ENCODE measurements at places on chromosomes 6 and 20.

- no peak for DNase-seq
These were observed 67.4 kb downstream of the GMPR start for GRCh38 chr6:16305788-16306187.

DNA sequence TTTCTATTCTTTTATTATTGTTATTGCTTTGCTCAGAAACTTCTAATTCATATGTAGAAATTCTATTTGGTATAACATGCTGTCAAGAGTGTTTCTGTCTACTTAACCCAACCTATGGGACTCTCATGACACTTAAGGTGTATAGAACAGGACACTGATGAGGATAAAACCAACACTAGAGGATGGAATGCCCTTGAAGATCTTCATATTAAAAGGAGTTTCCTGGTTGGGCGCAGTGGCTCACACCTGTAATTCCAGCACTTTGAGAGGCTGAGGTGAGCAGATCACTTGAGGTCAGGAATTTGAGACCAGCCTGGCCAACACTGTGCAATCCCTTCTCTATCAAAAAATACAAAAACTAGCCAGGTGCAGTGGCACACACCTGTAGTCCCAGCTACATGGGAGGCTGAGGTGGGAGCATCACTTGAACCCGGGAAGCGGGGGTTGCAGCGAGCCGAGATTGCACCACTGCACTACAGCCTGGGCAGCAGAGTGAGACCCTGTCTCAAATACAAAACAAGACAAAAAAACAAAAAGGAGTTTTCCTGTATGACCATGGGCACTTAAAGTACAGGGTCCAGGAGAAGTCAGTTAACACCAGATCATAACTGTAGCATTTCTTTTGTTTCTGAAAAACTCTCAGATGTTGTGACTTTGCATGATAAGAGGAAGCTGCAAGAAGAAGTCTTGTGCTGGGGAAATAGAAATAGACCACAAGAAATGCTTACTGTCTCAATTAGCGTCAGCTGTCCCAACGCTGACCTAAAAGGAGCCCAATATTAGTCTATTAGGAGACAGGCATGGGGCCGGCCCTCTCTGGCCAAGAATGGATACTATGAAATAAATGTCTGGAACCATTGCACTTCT, 38.9 kb upstream of the CD2AP start:
- no peak for DNase-seq

DNA sequence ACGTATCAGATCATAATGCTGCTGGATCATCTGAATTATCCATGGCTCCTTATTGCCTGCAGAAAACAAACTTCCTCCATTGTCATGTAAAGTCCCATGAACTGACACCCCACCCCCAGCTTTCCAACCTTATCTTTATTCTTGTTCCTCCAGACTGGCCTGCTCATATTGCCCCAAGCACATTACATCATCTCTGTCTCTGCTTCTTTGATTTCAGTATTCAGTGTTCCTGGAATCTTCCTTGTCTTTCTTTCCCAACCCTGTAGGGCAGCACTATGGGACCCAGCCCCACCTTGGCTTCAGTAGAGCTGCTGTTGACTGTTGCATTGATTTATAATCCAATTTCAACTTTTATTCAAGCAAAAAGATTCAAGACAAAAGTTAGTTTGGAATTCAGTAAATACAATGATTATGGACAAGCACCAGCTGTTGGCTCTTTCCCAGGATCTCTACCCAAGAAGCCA, 187.5 kb upstream of the ECI2 start:
- DNase-seq: no peak

GRCh38 chr6:52328729-52329128, 33.2 kb upstream of the PAQR8 start:
- DNase-seq: no peak

DNA sequence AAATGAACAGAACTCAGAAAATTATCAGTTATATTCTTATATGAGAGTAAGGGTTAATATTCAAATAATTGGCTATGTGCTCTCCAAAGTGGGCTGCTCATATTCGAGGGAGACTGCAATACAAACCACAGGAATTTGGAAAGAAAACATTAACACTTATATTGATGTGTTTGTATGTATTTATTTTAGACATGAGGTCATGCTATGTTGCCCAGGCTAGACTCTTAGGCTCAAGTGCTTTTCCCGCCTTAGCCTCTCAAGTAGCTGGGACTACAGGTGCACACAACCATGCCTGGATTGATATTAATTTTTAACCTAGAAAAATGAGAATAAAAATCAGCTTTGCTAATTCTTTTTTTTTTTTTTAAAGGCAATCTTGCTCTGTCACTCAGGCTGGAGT, 35.0 kb downstream of the BTBD9 start:
- no peak for DNase-seq

- no peak for DNase-seq
These were observed 3.5 kb downstream of the NDUFAF5 start for GRCh38 chr20:13788167-13788834.
